Stimulated activated CD4-positive, alpha-beta T cell treated with anti-CD3 and anti-CD28 coated beads, Interleukin-1b, Interleukin-23, amount 100 ng/mL, for 1 hour (primary cell): ENCODE measurements at places on chromosomes 6 and 20.

- no peak for DNase-seq
Observed at GRCh38 chr6:159758031-159759001, 3.5 kb upstream of the ACAT2 start.

GRCh38 chr6:7589221-7589620 is 777 bp upstream of the SNRNP48 start:
- DNase-seq = no peak

DNA sequence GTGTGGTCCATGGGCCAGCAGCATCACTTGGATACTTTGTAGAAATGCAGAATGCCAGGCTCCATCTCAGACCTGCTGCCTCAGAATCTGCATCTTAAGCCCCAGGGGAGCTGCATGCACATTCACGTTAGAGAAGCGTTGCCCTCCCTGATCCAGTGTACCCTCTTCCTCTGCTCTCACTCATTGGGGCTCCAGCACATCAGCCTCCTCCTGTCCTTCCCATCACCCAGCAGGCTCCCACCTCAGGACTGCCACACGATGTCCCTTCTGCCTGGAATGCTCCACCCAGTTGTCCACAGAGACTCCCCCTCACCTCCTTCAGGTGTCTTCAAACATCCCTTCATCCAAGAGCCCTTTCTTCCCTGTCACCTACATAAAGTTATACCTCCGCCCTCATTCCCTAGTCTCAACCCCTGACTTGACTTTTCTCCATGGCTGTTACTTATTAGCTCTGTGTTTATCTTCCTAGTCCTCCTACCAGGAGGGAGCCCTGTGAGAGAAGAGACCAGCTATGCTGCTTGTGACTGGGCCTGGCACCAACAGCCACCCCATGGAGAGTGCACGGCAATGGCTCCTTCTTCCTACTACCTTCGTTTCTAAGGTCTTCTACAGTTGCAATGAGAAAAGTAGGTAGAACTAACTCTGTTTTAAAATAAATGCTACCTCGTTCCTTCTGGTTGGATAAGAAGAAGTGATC is 3.3 kb upstream of the ACSS1 start:
- no peak for DNase-seq

DNA sequence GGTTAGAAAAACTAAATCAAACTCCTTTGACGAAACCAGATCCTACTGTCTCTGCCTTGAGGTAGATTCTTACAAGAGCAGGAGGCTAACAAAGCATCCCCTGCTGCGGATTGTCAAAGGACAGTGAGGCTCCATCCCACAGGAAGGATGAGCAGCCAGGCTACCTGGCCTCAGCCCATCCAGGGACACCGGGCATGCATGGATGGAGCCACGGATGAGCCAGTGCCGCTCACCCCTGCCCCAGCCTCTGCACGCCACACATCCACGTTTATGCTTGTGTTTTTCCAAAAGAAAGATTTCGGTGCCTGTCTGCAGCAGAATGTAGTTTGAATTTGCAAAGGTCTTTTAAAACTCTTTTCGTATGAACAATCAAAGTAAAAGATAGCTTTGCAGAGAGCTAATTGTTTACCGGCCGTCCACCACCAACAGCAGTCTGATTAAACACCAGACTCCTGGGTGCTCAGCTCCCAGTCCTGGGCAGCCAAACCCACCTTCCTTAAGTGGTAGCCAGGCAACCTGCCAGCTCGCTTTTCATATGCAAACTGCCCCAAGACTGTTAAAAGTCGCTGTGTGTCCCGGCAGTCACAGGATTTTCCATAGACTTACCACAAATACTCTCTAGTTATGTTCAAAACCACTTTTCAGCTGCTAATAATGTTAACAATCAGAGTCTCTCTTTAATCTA is 999 bp downstream of the THBS2 start:
- no peak for DNase-seq

DNA sequence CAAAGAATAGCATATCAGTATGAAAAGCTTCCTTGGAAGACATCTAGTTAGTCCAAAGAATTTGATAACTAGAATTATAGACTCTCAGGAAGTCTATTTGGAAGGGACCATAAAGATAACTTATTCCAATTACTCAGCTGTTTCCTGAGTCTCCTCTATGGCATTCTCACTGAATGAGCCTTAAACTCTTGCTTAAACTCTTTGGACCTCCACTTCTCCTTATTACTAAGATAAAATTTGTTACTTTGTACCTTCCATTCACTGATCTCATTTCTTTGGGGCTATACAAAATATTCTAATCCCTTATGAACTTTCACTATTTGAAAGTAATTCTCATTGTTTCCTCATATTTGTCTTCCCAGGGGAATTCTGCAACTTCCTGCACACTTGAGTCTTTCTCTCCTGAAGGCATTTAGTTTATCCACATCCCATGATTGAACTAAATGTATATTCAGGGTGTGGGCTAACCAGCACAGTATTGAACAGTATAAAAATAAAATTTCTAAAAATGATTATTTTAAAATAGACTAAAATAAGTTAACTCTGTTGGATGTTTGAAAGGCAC is 67.1 kb upstream of the NOTCH4 start:
- DNase-seq = no peak

DNA sequence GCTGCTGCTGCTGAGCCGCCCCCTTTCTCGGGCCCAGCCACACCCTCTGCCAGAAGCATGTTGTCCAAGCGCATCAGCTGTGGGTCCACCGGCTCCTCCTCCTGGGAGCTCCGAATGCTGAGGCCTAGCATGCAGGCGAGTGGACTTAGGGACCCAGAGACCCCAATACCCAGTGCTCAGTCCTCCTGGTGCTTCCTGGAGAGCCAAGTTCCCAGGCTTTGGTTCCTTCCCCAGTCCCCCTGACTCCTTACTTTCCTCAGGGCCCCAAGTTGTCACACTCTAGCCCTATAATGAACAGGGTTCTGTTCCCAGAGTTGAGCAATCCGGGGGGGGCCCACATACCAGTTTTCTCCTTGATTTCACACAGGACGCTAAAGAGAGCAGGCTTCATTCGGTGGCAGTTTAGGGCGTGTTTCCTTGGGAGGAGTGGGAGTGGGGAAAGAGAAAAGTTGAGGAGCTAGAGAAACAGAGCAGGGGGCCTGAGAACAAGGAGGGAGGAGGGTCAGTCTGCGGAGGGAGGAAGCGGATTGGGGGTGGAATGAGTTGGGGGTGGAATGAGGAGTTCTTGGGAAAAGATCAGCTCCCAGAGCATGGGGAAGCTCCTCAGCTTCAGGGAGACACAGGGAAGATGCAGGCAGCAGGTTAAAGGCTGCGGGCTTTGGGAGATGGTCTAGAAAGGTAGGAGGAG is 1.5 kb downstream of the PBX2 start:
- DNase-seq = no peak

- DNase-seq = no peak
Observed at GRCh38 chr6:65052626-65053025, 654.4 kb downstream of the EYS start.

DNA sequence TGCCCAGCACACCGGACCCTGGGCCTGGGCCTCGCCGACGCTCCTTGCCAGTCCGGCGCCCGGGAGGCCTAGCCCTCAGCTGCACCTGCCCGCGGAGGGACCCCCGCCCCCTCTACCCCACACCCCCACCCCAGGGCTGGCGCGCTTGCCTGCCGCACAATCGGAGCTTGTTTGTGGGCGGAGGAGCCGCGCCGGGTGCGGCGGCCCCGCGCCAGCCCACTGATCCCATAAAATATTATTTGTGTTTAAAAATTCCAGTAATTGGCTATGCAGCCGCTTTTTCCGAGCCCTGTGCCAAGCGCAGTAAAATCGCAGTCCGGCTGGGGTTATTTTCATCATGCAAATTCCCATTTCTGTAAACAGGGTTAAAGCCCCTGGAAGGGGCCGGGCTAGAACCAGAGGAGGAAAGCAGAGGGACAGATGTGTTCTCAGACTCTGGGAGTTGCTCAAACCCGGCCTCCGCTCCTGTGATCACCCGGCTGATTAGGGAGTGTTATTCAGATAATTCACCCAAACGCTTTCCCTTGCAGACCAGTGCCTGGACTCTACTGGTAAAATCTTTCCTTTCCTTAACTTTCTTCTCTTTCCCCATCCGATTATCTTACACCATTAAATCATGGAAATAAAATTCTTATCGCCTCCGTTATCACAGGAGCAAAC is 93.1 kb downstream of the NCR2 start:
- DNase-seq = no peak

GRCh38 chr20:38892091-38892981 is 33.9 kb upstream of the FAM83D start:
- no peak for DNase-seq

DNA sequence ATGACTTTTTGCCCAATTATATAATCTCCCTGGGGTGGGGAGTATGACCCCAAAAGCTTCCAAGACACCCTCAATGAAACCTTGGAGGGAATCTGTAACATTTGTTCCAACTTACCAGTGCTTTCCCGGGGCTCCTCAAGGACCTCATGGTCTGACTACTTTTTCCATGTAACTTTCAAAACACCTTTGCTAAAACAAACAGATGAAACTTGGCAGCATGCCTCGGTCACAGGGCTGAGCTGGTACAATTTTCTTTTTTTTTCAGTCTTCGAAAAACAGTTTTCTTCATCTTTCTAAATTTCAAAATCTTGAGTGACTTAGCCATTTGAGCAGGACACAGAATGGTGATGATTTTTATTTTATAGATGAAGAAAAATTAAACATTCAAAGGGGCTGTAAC is 241.2 kb downstream of the BMP7 start:
- no peak for DNase-seq

- no peak for DNase-seq
Observed at GRCh38 chr6:15401769-15402250, 155.9 kb downstream of the JARID2 start.

- DNase-seq = no peak
Observed at GRCh38 chr6:113185299-113185698, 671.8 kb upstream of the MARCKS start.
